ENCODE measurements at places on chromosomes 11 and 22.

- no peak for DNase-seq
Measured at GRCh38 chr11:77457340-77457739, 16.6 kb downstream of the PAK1 start.

DNA sequence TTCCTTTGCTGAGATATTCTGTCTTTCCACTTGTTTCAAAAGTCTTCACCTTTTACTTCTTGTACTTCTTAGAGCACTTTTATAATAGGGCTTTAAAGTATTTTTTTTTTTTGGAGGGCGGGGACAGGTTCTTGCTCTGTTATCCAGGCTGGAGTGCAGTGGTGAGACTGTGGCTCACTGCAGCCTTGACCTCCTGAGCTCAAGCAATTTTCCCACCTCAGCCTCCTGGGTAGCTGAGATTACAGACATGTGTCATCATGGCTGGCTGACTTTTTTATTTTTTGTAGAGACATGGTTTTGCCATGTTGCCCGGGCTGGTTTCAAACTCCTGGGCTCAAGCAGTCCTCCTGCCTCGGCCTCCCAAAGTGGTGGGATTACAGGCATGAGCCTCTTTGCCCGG is 57.9 kb downstream of the DYNC2H1 start:
- no peak for DNase-seq

- DNase-seq, result no peak
Measured at GRCh38 chr11:1499899-1500298, 13.3 kb upstream of the MOB2 start.

GRCh38 chr11:134385774-134386565 is 26.1 kb downstream of the B3GAT1 start:
- DNase-seq, result no peak

GRCh38 chr11:65274735-65275682 is 13.2 kb downstream of the POLA2 start:
- DNase-seq, result no peak
